HT-29 (cell line): ENCODE measurements at places on chromosomes 4 and X. TPM values are rescaled to one million over a fixed set of nuclear protein-coding genes. Genes with fewer than 3 reads are reported as not detected.

GRCh38 chr4:112751447-112751846 lies 114.5 kb downstream of the LARP7 start:
- DNase-seq: no peak

DNA sequence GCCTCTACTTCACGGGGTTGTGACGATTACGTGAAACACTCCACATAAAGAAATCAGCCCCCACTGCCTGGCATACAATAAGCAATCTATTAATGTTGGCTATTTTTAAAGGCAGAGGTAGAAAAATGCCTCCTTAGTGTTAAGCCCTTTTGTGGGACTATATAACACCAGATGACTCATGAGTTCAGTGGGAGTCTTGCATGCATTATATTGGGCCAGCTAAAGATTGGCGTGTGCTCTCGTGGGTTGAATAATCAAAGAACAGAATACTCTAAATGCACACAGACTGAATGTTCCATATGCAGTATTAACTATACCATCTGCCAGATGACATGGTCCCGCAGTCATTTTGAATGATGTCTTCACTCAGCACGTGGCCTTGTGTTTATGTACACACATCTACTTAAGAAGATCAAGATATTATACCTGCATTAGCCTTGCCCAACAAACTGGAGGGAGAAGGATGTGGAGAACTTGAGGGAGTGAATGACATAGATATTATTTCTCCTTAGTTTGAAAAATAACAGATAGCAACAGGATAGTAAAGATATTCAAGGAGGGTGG lies 85.0 kb upstream of the MYOZ2 start:
- DNase-seq: no peak

DNA sequence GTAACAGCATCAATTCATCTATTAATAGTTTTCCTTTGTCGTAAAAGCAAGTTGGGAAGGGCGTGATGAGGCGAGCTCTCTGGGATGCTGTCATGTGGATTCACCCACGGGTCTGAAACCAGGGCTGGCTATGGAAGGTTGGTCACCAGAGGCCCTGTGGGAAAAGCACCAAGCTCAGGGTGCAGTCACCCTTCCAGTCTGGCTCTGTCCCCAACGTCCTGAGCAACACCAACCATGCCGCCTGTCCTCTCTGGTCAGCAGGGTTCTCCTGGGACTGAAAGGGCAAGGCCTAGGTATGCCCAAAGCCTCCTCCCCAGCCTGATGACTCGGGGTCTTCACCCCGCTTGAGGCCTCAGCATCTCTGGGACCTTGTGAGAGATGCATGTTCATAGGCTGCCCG lies 97.2 kb upstream of the MSX1 start:
- no peak for DNase-seq

Gene KCNE5
- 0.23 and 0.34 TPM in 2 replicates for total RNA-seq

Gene NAA11
- total RNA-seq: not detected in 2 replicates

Gene NAP1L2
- not detected in 2 replicates for total RNA-seq
